ENCODE measurements at places on chromosomes 2 and 18.

DNA sequence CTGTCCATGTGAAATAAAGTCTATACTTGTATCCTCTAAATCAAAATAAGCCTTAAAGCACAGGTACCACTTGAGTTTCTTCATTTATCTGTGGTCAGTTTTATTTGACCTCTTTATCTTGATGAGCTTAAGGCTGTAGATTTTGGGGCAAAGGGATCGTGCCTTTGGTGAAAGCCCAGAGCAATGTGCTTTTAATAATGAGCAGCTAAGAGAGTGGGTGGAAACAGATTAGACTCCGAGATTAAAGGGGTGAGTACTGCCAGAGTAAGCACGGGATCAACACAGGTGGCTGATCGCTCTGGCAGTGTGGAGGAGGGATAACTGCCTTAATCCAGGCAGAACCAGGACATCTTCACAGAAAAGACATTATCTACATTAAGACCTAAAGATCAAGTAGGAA is 280.4 kb downstream of the TDRD15 start:
- DNase-seq: no peak

GRCh38 chr2:6749962-6750361 is 115.7 kb downstream of the CMPK2 start:
- DNase-seq: no peak

DNA sequence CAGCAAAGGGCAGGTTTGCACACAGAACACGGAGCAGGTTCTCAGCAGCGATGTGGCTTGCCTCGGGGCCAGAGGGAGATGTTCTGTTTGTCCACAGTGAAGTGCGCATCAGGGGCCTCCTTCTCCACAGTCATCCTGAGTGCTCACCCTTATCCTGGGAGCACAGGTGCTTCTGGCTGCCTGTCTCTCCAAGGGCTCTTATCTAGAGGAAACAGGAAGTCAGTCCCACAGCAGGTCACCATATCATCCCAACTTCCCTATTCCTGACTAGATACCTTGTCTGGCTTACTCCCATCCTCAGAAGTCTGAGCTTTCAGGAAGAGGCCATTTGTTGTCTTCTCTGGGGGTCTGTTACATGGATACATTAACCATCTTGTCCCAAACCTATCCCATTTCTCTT is at the start of gene CD207:
Gene CD207 (minus strand): TSS at position 174 of the 400 bp plus-strand sequence. CDS start 40 bp downstream, at position 134.
- no peak for DNase-seq

GRCh38 chr2:174683392-174683759 is 80.9 kb downstream of the CHRNA1 start:
- no peak for DNase-seq

DNA sequence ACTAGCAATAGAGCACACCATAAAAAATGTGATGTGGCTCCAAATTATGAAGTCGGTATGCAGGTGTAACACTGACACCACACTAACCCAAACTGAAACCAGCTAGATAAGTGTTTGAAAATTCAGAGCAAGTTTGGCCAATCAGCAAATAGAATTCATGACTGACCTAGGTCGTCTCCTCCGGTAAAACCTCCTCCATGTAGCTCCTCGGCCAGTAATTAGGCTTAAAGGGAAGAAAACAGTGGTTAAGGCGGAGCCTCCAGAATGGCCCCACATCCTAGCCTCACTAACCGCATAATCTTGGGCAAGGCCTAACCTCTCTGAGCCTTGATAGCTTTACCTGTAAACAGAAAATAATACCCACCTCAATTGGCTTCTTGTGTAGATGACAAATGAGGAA is 30.1 kb downstream of the C1D start:
- DNase-seq: no peak

DNA sequence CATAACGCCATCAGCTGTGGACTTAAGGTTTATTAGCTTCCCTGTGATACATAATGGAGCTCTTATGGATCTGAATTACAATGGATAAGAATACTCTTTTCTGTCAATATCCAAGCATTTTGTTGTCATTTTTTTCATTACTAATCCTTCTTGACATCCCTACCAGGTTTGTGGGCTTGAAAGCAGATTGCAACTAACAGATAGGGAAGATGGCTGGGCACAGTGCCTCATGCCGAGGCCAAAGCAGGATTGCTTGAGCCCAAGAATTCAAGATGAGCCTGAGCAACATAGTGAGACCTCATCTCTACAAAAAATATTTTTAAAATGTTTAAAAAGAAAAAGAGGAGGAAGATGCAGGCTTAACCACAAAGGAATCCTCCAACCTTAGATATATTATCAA is 42.4 kb downstream of the ASXL2 start:
- no peak for DNase-seq

GRCh38 chr2:71336802-71337201 is 5.2 kb downstream of the ZNF638 start:
- no peak for DNase-seq

DNA sequence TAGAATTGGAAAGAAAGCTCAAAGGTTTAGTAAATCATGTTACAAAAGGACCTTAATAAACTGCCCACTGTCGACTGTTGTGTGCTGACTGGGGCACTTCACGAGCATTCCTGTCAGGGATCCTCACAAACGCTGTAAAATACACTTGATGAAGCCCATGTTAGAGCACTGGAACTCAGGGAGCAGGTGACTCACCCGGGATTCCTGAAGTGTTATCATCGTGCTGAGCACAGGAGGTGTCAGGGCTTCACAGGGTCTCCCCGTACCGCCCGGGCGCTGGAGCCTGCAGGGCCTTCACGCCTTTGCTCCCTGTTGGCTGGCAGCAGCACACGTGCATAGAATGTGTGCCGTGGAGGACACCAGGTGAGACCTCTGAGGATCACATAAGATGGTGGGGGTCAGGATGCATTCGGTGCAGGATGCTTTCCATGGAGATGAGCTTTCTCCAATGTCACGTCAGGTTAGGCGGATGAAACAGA is 187.3 kb downstream of the SNTG2 start:
- no peak for DNase-seq

DNA sequence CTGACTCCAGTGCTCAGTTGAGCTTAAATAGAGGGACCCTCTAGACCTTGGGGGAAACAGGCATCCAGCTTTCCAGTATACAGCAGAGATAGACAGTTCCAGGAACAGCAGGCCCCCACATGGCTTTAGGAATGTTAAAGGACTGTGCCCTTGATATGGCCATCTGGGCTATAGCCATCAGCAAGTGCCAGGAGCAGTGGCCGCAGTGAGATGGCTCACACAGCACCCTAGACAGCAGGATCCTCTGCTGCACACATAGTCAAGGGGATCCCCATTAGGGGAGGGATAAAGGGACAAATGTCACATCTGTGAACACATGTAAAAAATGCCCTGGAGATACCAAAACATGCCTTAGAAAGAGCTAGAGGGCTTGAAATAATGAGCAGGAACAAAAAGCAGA is 213.4 kb downstream of the PTH2R start:
- DNase-seq: no peak

GRCh38 chr18:50803592-50803991 is 16.2 kb downstream of the MRO start:
- DNase-seq: no peak

DNA sequence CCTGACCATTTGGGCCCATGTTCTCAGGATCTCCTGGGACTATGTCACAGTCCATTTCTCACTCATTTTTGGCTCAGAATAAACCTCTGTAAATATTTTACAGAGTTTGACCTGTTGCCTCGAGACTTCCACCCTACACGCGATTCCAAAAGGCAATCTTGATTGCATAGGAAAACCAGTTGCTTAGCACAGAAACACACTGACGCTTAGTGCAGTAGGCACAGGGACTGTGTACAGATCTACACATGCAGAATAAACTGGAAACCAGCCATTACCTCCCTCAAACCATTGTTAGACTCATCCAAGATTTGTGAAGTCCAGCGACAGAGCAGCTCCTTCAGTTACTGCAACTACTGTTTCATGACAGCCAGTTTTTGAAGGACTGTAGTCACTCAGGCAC is 73.0 kb downstream of the NCKAP5 start:
- no peak for DNase-seq

GRCh38 chr2:85367180-85367579 is 12.6 kb downstream of the ELMOD3 start:
- DNase-seq: no peak

DNA sequence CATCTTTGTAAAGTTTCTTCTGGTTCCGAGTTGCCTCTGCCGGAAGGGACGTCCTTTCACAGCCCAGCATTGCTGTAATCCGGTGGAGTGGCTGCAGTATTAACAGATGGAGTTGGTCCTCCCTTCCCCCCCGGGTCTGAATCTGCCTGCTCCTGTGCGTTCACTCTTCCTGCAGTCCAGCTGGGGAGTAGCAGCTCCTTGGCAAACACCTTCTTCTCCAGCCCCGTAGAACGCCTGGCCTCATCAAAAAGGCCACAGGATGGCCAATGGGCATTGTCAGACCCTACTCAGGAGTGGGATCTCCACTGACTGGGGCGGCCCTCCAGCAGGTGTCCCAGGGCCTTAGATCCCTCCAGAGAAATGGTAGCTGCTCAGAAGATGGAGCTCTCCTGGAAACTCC is 234.0 kb downstream of the FAM210A start:
- DNase-seq: no peak

DNA sequence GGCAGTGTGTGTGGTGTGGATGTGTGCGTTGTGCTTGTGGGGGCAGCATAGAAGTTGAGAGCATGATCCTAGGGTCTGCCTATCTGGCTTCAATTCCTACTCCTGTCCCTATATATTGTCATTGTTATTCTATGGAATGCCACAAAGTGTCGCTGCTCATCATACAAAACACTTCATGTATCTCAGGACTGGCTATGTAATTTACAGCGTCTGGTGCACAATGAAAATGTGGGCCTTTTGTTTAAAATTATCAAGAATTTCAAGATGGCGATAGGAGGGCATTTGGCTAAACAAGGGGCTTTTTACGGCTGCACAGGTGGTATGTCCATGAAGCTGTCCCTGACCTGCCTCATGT is 3.4 kb downstream of the SERPINB2 start:
- no peak for DNase-seq

- DNase-seq: no peak
Observed at GRCh38 chr2:136765256-136766072, at the start of gene THSD7B. TSS of gene THSD7B (plus strand) at chr2:136765545. CDS start at chr2:136882179, 116,634 bp downstream.

- DNase-seq: no peak
Observed at GRCh38 chr18:5462227-5462626, 81.6 kb downstream of the EPB41L3 start.

DNA sequence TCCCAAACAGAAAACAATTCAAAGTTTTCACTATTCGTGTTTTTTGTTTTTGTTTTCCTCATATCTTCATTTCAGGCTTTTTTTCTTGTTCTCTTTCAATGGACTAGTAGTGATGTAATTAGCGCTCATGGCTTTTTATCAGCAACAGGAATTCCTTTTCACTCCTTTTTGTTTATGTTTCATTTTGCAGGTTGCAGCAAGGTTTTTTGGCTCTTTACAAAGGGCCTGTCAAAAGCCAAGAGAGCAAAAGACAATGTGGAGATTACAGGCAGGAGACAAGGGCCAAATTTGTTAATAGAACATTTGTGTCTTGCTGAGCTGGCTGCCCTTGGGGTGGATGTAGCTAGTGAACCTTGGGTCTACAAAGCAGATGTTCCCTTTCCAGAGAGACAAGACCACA is 467.4 kb upstream of the CDH20 start:
- DNase-seq: no peak

DNA sequence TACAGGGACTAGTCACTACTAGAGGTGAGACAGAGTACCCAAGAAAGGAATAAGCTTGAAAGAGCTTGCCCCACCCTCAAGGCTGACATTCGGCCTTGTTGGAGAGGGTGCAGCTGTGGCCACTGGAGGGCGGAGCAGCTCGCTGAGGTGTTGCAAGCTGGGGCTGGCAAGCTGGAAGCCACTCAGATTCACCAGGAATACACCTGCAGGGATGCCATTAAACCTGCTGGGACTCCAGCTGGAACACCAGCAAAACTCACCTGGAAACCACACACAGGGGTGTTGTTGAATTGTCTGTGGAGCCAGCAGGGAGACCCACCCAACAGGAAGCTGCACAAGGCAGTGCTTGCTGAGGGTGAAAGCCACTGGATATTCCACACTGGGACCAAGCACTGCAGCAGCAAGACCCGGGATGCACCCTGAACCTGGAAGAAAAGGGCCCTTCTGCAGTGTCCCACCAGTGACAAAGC is 26.1 kb downstream of the KCTD18 start:
- no peak for DNase-seq

DNA sequence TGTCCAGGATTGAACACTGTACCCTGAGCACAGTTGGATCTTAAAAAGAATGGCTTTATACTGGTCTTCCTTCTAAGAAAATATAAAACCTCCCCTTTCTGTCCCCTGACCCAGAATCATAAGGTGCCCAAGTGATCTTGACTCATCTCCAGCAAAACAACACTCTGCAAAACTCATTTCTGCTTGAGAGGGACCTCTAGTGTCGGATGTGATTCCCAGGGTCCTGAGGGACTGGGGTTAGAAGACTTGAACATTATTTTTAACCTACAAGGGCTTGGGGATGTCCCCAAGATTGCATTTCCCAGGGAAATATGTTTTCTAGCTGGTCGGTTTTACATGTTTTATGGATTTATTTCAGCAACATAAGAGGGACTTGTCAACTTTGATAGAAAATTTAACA is 1318.5 kb upstream of the CELF4 start:
- no peak for DNase-seq

- DNase-seq: no peak
Observed at GRCh38 chr2:174764280-174765255, at the start of gene CHRNA1. TSS of gene CHRNA1 (minus strand) at chr2:174764472. CDS start at chr2:174764394, 78 bp downstream.

DNA sequence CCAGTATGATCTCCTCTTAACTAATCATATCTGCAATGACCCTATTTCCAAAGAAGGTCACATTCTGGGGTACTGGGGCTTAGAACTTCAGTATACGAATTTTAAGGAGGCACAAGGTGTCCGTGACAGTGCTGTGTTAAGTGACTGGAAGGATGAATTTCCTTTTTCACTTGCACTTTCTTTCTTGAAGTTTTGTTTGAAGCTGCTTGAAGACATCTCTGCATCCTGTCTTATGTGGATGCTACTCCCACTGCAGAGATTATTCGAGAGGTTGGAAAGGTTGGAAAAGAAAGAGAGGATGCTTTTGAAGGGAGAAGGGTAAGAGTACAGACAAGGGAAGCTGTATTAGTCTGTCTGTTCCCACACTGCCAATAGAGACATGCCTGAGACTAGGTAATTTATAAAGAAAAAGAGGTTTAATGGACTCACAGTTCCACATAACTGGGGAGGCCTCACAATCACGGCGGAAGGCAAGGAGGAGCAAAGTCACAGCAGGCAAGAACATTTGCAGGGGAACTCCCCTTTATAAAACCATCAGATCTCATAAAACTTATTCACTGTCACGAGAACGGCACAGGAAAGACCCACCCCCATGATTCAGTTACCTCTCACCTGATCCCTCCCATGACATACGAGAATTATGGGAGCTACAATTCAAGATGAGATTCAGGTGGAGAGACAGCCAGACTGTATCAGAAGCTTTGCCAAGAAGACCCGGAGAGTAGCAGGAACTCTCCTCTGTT is 3.6 kb upstream of the RNF144A start:
- DNase-seq: no peak

DNA sequence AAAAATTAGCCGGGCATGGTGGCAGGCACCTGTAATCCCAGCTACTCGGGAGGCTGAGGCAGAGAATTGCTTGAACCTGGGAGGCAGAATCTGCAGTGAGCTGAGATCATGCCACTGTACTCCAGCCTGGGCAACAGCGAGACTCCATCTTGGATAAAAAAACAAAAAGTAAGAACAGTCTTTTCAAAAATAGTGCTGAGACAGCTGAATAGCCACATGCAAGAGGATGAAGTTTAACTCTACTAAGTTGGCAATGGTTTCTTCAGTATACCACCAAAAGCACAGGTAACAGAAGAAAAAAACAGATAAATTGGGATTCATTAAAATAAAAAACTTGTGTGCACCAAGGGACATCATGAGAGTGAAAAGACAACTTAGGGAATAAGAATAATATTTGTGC is 112.4 kb downstream of the HS6ST1 start:
- no peak for DNase-seq

GRCh38 chr2:71592181-71592711 is 138.9 kb downstream of the DYSF start:
- no peak for DNase-seq
